ENCODE measurements at places on chromosomes 3 and 15. TPM values are rescaled to one million over a fixed set of nuclear protein-coding genes. Genes with fewer than 3 reads are reported as not detected.

The HCLS1 gene
- 129 TPM for total RNA-seq

The NDN gene
- 99.8 TPM for total RNA-seq

The KLHL6 gene
- 4.0 TPM for total RNA-seq

The ADGRG7 gene
- total RNA-seq = not detected

The PARP15 gene
- 4.3 TPM for total RNA-seq

The GPR156 gene
- total RNA-seq = 0.46 TPM

The ARPIN gene
- 12.3 TPM for total RNA-seq

The CKMT1B gene
- total RNA-seq = 2.3 TPM

The VILL gene
- total RNA-seq = 5.5 TPM

The PCOLCE2 gene
- total RNA-seq = 238 TPM

The SCN11A gene
- 0.31 TPM for total RNA-seq

The CDC25A gene
- 2.3 TPM for total RNA-seq

The EBLN2 gene
- 7.3 TPM for total RNA-seq

The BTLA gene
- 1.7 TPM for total RNA-seq

The DUOXA2 gene
- not detected for total RNA-seq

The NANOGP8 gene
- 0.82 TPM for total RNA-seq

The ARRDC4 gene
- 25.0 TPM for total RNA-seq

The NECTIN3 gene
- 33.4 TPM for total RNA-seq

The THRB gene
- 18.6 TPM for total RNA-seq

The GP9 gene
- total RNA-seq = not detected

The SERPINI1 gene
- 2.2 TPM for total RNA-seq

The CSTA gene
- 6.7 TPM for total RNA-seq

The ALCAM gene
- 98.4 TPM for total RNA-seq

The SKOR1 gene
- total RNA-seq = 0.24 TPM

The MAP3K13 gene
- 12.4 TPM for total RNA-seq

The GDPGP1 gene
- 5.3 TPM for total RNA-seq

The CPNE9 gene
- not detected for total RNA-seq

The SLC28A2 gene
- not detected for total RNA-seq

The TNFSF10 gene
- total RNA-seq = 156 TPM

The ECE2 gene
- total RNA-seq = not detected

The NR2E3 gene
- 0.56 TPM for total RNA-seq

The HTR3E gene
- not detected for total RNA-seq

The GABRB3 gene
- total RNA-seq = 0.72 TPM

The GOLGA8Q gene
- total RNA-seq = 1.9 TPM

The GOLGA6D gene
- not detected for total RNA-seq

The SMC4 gene
- 12.7 TPM for total RNA-seq

The DLL4 gene
- total RNA-seq = 27.6 TPM

The C2CD4A gene
- total RNA-seq = not detected

The UBE2E1 gene
- 91.5 TPM for total RNA-seq

The IQSEC1 gene
- total RNA-seq = 60.8 TPM

The CAMK2N2 gene
- total RNA-seq = not detected

The TRH gene
- not detected for total RNA-seq

The IDH2 gene
- total RNA-seq = 32.5 TPM

The CA12 gene
- 1.6 TPM for total RNA-seq

The SLC22A14 gene
- not detected for total RNA-seq

The ANKRD63 gene
- not detected for total RNA-seq
